A549 treated with dexamethasone at 1 μM for 4 hours (cell line): ENCODE measurements at places on chromosomes 11 and 22. TPM values are rescaled to one million over a fixed set of nuclear protein-coding genes. Genes with fewer than 3 reads are reported as not detected.

The CCDC73 gene
- 0.03 to 0.04 TPM in 2 of 5 replicates, not detected in the others for total RNA-seq

The NFAM1 gene
- 0.01 TPM in 1 of 5 replicates, not detected in the others for total RNA-seq

The MPZL2 gene
- total RNA-seq = 0.06 TPM in 1 of 5 replicates, not detected in the others

The OR2D2 gene
- total RNA-seq = not detected in 5 replicates

The RFPL3 gene
- not detected in 5 replicates for total RNA-seq

The ACRV1 gene
- 0.13 TPM in 1 of 5 replicates, not detected in the others for total RNA-seq

The CD6 gene
- total RNA-seq = 0.05 to 0.41 TPM (median 0.11 TPM) in 5 replicates

The TYMP gene
- 9.2 to 17.3 TPM (median 15.2 TPM) in 5 replicates for total RNA-seq

The SNX15 gene
- total RNA-seq = 18.9 to 23.9 TPM (median 22.8 TPM) in 5 replicates

The HEPACAM gene
- total RNA-seq = not detected in 5 replicates

The GLYATL1 gene
- not detected in 5 replicates for total RNA-seq

The MS4A7 gene
- not detected in 5 replicates for total RNA-seq

The SMTNL1 gene
- not detected in 5 replicates for total RNA-seq

The OR8B4 gene
- total RNA-seq = not detected in 5 replicates

The SYT12 gene
- total RNA-seq = 13.7 to 23.4 TPM (median 22.3 TPM) in 5 replicates

The APOL3 gene
- total RNA-seq = 0.05 to 0.14 TPM (median 0.07 TPM) in 5 replicates

The GPHA2 gene
- not detected in 5 replicates for total RNA-seq

The TRIM5 gene
- 8.6 to 10.0 TPM (median 9.2 TPM) in 5 replicates for total RNA-seq

The CD59 gene
- total RNA-seq = 799 to 950 TPM (median 912 TPM) in 5 replicates

The ADAMTS8 gene
- total RNA-seq = 1.1 to 2.3 TPM (median 1.9 TPM) in 5 replicates

The POU2F3 gene
- not detected in 5 replicates for total RNA-seq

The SCGB2A2 gene
- total RNA-seq = not detected in 5 replicates

The RAB36 gene
- total RNA-seq = 6.1 to 8.3 TPM (median 7.7 TPM) in 5 replicates

The PANX2 gene
- 4.7 to 6.5 TPM (median 5.9 TPM) in 5 replicates for total RNA-seq

The ZP1 gene
- total RNA-seq = 0.15 to 0.28 TPM (median 0.21 TPM) in 4 of 5 replicates, not detected in the other

The GLYAT gene
- total RNA-seq = not detected in 5 replicates

The ANO1 gene
- total RNA-seq = 2.6 to 4.4 TPM (median 3.9 TPM) in 5 replicates

The ARRB1 gene
- total RNA-seq = 16.2 to 30.9 TPM (median 29.5 TPM) in 5 replicates

The TMEM132A gene
- 84.1 to 122 TPM (median 116 TPM) in 5 replicates for total RNA-seq

The RAB38 gene
- 0.79 to 1.1 TPM (median 0.96 TPM) in 5 replicates for total RNA-seq

The GUCY1A2 gene
- total RNA-seq = 0.02 to 0.09 TPM (median 0.05 TPM) in 5 replicates

The PLAAT2 gene
- total RNA-seq = 0.70 to 1.7 TPM (median 0.97 TPM) in 5 replicates

The RBM14 gene
- 59.6 to 80.2 TPM (median 65.6 TPM) in 5 replicates for total RNA-seq

The MS4A6E gene
- total RNA-seq = not detected in 5 replicates
